ENCODE measurements at places on chromosomes 7 and 10.

GRCh38 chr7:99752356-99752755 is 17.4 kb upstream of the CYP3A7 start:
- DNase-seq = no peak

GRCh38 chr10:114678820-114679219 is 20.7 kb upstream of the ABLIM1 start:
- no peak for DNase-seq

GRCh38 chr7:2926896-2927405 is 82.8 kb upstream of the GNA12 start:
- DNase-seq = no peak

DNA sequence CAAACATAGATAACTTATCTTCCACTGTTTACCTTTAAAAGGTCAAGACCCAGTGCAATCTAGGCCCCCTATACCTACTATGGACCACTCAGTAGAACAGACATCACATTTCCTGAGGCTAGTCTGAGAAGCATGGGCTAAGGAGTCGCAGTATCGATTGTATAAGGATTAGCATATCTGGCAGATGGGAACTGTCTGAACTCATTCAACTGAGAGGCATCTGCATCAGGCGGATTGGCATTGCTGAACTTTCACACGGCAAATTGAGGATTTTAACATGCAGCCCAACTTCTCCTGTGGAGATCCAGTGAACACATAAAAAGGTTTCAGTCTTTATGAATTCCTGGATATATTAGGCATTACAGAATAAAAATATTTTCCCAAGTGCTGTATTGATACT is 89.1 kb upstream of the LRGUK start:
- DNase-seq = no peak

GRCh38 chr10:22505911-22506685 is 160.8 kb downstream of the SPAG6 start:
- DNase-seq = peak; percentile 48

DNA sequence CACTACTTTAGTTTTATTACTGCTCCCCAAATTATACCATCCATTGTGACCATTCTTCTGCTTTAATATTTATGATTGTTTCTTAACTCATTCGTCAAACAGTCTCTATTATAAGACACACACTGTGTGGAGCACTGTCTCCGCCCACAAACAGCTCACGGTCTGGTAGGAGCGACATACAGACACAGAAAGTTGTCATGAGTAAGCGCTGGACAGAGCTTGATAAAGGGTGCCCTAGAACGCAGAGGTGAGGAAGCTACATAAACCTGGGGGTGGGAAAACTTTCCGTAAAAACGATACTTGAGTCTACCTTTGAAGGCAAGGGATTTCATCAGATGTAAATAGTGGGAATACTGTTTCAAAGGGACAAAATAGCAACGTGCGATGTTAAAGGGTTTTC is 207.9 kb downstream of the PHF14 start:
- DNase-seq = no peak

GRCh38 chr7:107961405-107961804 is 41.6 kb downstream of the LAMB1 start:
- DNase-seq = no peak

DNA sequence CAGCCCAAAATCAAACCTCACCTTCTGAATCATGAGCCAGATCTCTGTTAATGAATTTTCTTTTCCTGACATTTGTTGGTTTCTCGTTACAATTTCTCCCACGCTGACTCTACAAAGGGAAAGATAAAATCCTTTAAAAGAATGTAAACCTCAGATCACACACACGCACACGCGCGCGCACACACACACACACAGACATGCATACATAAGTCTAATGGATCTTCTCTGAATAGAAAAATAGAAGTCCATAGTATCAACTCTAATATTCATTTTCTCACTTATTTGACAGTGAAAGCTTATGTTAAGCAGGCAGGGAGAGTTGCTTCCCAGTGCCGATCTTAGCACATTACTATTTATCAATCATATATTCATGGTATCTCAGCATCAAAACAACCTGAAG is 1.4 kb downstream of the ETV1 start:
- no peak for DNase-seq

DNA sequence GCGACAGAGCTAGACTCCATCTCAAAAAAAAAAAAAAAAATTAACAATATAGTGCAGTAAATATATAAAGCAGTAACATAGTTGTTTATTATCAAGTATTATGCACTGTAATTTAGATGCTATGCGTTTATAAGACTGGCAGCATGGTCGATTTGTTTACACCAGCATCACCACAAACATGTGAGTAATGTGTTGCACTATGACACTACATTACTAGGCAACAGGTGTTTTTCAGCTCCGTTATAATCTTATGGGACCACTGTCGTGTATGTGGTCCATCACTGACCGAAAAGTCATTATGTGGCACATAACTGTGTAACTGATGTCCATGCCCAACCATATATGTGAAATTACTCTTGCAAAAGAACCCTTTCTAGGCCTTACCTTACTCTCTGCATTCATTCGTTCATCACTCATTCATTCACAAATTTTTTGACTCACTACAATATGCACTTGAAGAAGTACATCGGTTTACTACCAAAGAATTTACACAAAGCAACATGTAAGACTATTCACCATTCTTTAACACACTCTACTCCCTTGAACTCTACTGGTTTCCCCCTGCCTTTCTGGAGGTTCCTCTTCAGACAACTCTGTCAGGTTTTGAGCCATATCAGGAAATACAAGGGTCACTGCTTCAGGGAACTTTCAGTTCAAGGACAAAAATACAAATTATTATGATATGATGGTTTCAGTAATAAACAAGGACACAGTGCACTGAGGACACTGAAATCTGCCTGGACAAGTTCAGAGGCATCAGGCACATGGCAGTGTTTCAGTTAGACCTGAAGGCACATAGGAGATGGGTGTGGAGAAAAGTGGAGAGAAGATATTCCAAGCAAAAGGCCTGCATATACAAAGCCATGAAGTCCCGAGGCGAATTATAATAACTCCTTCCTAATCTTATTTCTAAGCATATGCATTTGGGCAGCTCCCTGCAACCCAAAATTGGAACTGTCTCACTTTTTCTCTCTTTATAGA is 17.4 kb downstream of the ITGB1 start:
- DNase-seq = no peak

DNA sequence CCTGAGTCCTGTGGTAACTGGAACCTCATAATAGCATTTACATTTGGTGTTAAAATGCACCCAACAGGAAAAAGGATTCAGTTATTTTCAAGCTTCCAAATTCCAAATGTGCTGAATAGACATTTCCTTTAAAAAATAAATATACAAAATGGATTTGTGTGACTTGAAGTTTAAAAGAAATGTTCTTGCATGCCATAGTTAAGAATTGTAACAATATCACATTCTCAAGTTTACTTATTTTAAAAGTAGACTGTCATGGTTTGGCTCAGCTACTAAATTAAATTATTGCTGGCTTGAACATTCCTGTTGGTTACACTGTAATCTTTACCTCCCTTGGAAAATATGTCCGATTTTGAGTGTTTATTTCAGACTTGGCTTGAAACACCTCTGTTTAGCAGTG is 31.5 kb downstream of the BICC1 start:
- DNase-seq = no peak

DNA sequence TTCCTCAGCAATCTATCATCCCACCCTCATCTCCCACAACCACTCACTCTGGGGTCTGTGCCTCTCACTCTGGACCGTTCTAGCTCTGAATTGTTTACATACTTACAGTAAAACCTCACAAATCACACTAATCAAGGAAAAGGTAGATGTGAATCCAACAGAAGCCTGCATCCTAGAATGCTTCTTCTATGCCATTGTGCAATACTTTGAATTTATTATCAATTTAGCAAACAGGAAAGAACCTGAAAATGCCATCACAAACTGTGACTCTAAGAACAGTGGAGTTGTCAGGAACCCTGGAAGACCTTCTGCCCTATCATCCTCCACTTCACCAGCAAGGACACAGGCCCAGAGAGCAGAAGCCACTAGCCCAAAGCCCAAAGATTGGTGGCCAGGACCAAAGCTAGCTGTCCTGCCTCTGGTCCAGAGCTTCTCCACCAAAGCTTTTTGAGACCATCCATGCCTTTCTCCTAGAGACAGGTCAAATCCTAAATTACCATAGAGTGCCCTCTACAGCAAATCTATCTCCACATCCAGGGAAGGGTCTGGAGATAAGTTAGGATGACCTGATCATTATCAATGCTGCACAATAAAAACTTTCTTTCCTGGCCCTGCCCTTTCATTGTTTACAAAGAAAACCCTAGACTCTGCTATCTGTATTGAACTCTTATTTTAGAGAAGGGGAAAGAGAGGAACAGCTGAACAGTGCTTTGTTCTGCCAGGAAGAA is 2.4 kb downstream of the SORBS1 start:
- no peak for DNase-seq

- DNase-seq = no peak
Observed at GRCh38 chr10:63313066-63313717, 152.6 kb downstream of the JMJD1C start.

DNA sequence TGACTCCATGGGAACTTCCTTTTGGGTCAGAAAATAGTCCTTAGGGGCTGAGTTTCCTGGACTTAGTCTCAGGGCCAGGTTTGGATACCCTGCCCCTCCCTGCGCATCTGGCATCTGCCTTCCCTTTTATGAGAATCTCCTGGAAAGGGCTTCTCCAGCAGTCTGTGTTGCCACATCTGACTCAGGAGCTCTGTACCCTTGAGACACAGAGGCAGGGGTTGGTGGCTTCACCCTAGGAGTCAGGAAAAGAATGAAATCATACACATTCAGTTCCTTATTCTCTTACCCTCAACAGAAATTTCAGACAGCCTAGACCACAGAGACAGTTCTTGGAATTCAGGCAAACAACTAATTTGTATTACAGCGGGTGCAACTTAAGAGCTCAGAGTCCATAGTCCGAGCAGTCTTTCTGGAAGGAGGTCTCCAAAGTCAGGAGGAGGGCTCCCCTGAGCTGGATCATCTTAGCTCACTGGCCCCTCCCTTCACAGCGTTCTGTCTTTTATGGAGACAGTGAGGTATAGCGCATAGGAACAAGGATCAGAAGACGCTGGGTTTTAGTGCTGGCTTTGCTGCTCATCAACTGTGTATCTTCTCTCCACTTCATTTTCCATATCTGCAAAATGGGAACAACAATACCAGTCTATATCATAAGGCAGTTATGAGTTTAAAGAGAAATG is 3.0 kb upstream of the PLAU start:
- no peak for DNase-seq

- DNase-seq = no peak
Observed at GRCh38 chr7:100598425-100598824, 3.7 kb upstream of the PCOLCE start.

GRCh38 chr7:99308461-99309074 is 17.1 kb upstream of the ARPC1A start:
- no peak for DNase-seq

- DNase-seq = no peak
Observed at GRCh38 chr7:66118603-66119002, 4.0 kb downstream of the CRCP start.

GRCh38 chr10:75107756-75108683 is 3.4 kb upstream of the SAMD8 start:
- DNase-seq = no peak

GRCh38 chr10:128921389-128922022 is 545.5 kb upstream of the MGMT start:
- no peak for DNase-seq

DNA sequence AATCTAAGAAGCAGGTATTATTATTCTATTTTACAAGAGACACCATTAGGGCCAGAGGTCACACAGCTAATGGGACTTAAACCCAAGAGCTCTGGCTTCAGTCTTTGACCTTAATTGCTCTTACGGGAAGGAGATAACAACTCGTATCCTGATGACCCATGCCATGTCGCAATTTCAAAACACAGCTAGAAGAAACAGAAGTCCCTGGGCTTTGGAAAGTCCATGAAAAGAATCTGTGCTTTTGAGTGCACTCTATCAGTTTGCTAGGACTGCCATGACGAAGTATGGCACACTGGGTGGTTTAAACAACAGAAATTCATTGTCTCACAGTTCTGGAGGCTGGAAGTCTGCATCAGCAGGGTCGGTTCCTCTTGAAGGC is 247.8 kb upstream of the AOAH start:
- no peak for DNase-seq

DNA sequence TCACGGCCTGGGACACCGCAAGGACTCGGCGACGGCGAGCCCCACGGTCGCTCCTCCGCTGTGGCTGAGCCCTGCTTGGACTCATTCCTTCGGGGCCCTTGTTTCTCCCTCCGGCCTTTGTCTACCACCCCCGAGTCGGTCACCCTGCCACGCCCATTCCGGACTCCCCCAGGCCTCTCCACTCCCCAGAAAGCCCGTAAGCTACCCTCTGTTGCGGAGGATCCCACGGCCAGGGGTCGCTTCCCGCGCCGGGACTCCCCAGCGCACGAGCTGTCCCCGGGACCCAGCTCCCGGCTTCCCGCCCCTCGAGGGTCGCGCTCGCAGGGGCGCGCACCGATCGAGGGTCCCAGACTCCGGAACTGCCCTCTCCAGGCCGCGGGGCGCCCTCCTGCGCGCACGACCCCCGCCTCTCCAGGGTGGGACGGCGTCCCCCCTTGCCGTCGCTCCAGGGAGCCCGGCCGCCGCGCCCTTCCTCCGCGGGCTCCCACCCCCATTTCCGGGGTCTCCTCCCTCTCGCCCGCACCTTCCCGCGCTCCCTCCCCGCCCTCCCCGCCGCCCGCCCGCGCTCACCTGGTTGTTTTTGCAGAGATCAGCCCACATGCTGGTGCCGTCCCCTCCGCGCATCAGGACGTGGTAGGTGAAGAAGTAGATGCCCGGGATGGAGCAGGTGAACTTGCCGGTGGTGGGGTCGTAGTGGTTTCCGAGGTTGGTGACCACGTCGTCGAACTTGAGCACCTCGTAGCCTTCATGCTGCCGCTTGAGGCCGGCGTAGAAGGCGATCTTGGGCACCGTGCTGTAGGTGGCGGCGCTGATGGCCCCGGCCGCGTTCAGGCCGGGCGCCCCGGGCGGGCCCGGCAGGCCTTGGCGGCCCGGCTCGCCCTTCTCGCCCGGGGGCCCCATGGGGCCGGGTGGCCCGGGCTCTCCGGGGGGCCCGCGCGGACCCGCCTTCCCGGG is 1.5 kb downstream of the C1QL3 start:
- no peak for DNase-seq

DNA sequence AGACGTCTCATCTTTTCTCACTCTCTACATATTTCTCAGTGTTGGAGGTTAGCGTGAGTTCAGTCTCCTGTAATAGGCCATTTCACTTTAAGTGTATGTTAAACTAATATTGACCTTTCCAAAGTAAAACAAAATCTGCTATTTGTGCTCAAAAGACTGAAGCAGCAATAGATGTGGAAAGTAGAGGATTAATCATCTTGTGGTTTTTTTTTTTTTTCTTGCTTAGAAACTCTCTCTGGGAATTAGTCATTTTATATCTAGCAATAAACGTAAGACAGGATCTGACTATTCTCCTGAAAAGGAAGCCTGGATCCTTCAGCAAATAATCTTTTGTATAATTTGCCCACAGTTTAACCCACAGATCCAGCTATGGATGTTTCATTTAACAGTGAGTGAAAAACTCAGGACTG is 81.7 kb downstream of the NRP1 start:
- no peak for DNase-seq

DNA sequence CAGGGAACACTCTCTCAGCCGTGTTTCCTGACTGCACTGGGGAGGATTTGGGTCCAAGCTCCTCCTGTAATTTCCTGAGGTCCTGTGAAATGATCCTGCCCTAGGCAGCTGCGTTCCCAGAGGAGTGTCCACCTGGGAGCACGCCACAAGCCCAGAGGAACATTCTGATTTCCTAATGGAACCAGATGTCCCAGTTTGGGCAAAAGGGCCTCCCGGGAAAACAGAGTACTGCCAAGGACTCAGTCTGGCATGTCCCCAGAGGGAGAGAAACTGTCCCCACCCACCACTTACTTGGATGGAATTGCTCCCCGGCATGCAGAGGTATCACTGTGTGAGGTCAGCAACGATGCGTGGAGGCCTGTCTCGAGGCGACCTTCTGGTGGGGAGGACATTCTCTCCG is 34.5 kb downstream of the ASB13 start:
- no peak for DNase-seq

All from activated CD4-positive, alpha-beta T cell treated with anti-CD3 and anti-CD28 coated beads, Interleukin-2, amount 50 U/mL, for 4 hours (primary cell).